ENCODE measurements at places on chromosomes 5 and 9.

- DNase-seq: no peak
These were observed 313.8 kb downstream of the ASTN2 start for GRCh38 chr9:117101008-117101407.

DNA sequence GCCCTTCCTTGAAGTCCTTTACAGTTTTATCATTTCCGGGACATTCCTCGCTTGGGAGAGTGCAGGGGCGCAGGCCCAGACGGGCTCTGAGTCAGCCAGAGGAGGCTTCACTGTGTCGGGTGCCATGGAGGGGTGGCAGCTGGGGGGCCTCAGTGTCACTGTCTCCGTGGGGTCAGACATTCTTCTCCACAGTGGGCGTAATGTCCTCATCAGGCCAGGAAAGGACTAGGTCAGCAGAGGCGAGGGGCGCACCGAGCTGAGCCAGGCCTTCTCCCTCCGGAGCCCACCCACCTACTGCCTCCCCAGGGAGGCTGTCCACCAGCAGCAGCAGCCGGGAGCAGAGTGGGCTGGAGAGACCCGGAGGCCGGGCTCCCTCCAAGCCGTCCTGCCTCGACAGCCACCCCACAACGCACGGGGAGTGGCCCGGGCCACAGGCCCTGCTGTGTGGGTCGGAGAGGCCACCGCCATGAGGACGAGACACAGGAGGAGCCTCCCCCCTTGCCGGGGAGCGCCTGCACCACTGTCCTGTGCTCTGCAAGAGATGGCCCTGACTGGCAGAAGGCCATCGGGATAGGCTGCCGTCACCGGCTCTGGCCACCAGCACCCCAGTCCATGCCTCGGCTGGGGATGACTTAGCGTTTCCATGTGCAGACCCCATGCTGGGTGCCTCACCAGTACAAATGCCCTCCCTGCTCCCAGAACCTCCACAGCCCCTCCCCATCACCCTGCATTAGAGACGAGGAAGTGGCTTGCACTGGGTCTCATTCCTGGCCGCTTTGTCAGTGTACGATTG is 26.5 kb downstream of the SARDH start:
- no peak for DNase-seq

- DNase-seq: no peak
These were observed 216.8 kb upstream of the RGMB start for GRCh38 chr5:98556712-98557111.

DNA sequence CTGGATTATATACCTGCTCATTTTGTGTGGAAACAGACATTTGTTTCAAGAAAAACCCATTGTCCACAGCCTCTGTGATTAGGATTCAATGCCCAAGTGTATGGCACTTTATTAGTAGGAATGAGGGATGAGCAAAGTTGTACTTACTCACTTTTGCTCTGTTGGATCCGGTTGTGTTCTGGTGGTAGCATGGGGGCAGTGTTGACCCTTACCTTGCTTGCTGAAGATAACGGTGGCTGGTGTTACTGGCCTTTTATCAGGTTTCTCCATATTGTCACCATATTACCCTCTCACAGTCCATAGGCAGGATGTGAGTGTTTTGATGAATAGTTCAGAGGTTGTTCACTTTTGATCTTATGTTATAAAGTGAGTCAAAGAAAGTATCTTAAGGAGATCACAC is 42.7 kb upstream of the NUDT12 start:
- DNase-seq: no peak
